ENCODE measurements at places on chromosomes 13 and 19.
A peak's percentile ranks its signal among the peaks of the same experiment; 100 is the strongest.

DNA sequence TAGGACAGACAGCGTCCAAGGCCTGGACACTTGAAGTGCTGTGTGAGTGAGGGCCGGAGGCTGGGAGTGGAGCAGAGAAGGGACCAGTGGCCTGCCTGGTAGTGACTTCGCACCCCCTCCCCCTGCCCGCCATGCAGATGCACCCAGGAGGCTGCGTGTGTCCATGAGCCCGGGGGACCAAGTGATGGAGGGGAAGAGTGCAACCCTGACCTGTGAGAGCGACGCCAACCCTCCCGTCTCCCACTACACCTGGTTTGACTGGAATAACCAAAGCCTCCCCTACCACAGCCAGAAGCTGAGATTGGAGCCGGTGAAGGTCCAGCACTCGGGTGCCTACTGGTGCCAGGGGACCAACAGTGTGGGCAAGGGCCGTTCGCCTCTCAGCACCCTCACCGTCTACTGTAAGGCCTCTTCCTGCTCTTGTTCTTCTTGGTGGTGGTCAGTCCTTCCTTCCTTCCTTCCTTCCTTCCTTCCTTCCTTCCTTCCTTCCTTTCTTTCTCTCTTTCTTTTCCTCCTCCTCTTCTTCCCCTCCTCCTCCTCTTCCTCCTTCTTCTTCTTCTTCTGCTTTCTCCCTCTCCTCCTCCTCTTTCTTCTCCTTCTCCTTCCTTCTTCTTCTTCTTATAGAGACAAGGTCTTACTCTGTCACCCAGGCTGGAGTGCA lies 6.0 kb upstream of the FFAR1 start:
- no peak for DNase-seq

GRCh38 chr19:42330241-42330711 lies 4.8 kb downstream of the MEGF8 start:
- DNase-seq: no peak

GRCh38 chr13:63124863-63125262 lies 1709.2 kb upstream of the PCDH20 start:
- DNase-seq: no peak

DNA sequence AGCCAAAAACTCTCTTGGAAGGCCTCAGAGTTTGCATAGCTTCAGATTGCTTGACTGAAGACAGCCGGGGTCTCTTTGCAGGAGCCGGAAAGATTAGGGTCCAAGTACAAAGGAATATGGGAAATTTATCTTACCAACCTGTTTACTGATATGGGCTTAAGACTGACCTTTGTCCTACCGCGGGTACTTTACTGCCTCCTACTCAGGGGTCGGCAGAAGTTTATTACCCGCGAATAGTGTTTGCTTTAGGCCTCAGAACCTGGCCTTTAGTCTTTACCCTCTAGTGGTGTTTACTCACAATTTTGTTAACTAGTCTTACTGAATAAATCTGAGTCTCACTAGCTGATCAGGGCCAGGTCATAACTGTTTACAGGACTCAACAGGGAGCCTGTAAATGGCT lies 765.4 kb upstream of the SPRY2 start:
- no peak for DNase-seq

GRCh38 chr13:64397701-64398100 lies 2832.4 kb downstream of the PCDH9 start:
- DNase-seq: no peak

DNA sequence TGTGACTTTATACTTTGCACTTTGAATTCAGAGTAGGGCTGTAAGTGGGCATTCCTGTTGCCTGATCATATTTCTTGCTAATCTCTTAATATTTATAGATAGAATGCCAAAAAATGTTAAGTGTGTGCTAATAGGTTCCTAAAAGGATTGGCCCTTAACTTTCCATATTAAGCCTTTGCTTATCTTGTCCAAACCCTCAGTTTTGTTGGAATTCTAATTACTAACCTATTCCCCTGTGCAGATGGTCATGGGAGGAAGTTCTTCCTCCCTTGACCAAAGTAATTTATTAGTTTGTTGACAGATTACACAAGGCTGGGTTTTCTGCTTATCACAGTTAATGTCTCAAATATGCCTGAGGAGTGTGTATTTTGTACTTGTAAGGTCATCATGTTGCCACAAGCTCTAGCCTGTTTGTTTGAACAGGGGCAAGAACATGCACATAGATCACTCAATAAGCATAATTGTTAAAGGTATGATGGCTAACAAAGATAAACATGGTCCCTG lies 541.1 kb upstream of the SPRY2 start:
- DNase-seq: no peak

GRCh38 chr19:695352-695949 lies at the start of gene PRSS57:
TSS of gene PRSS57 (minus strand) at chr19:695452. CDS start at chr19:695430, 22 bp downstream.
- no peak for DNase-seq

- no peak for DNase-seq
Observed at GRCh38 chr19:29492769-29493168, 33.0 kb upstream of the VSTM2B start.

DNA sequence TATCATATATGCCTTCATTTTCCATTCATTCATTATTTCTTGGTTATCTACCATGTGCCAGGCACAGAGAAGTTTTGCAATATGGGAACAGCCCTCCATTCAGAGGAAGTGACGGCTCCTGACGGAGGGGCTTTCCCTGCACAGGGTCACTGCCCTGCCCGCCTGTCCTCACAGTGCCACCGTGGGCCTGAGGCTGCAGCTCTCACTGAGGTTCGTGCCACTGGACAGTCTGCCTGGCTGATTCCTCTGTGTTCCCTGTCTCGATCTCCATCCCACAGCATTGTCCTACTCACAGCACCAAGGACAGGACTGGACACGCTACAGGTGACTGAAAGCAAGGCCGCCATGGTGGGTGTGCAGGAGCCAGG lies 92.7 kb downstream of the TSHZ3 start:
- DNase-seq: no peak

DNA sequence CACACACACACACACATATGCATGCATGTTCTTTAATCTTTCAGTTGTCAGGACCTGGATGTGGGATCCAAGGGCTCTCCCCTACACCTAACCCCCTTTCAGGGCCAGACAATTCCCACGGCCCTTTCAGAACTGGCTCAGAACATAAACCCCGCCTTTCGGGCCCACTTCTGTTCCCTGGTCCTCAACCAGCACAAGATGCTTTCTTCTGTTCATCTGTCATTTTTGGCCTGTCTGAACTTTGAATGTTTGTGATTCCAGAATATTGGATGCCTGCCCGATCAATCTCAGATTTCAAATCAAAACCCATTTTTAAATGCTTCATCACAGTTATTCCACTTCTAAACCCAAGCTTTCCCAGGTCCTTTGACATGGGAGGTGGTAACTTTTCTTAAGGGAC lies 167.3 kb downstream of the USP12 start:
- no peak for DNase-seq

GRCh38 chr19:36043952-36044351 lies 10.1 kb downstream of the THAP8 start:
- DNase-seq: no peak

GRCh38 chr19:36139473-36140303 lies at the start of gene CAPNS1:
TSS of gene CAPNS1 (plus strand) at chr19:36140066. CDS start at chr19:36141012, 946 bp downstream.
- peak; percentile 97 for DNase-seq

DNA sequence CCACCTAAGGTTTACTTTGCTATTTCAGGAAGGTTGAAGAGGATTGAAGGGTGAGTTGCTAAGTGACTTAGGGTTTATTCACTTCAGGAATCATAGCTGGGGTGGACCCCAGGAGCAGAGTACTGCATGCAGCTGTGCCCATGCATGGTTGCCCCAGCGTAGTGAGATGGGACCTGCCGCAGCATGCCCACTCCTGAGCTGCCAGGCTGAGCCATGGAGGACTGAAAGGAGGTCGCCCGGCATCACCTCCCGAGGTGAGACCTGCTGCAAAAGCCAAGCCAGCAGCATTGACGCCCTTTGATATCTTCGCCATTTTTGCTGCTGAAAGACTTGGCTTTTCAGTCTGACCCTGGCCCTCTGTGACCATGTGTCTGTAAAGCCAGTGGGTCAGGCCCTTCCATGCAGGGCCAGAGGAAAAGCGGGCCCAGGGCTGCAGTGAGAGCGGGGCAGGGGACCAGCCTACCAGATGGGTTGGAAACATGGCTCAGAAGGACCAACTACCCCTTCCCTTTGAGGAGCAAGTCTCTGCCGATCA lies 9.9 kb downstream of the POP4 start:
- DNase-seq: no peak

DNA sequence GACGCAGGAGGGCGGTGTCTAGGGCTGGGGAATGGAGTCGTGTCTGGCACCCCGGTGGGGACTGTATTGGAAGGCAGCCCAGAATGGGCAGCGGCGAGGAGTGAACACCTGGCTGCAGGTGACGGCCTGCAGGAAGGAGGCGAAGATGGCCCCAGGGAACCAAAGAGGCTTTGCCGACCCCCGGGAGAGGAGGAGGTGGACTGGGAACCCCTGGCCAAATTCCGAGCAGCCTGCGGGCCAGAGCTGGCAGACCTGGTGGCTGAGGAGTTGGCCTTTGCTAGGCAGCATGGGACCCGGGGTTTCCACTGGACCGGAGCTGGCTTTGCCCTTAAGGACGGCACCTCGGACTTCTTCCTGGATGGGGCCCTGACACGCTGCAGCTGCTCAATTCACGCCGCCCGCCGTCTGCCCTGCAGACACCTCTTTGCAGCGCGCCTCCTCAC lies 25.9 kb downstream of the ZSWIM9 start:
- DNase-seq: no peak

DNA sequence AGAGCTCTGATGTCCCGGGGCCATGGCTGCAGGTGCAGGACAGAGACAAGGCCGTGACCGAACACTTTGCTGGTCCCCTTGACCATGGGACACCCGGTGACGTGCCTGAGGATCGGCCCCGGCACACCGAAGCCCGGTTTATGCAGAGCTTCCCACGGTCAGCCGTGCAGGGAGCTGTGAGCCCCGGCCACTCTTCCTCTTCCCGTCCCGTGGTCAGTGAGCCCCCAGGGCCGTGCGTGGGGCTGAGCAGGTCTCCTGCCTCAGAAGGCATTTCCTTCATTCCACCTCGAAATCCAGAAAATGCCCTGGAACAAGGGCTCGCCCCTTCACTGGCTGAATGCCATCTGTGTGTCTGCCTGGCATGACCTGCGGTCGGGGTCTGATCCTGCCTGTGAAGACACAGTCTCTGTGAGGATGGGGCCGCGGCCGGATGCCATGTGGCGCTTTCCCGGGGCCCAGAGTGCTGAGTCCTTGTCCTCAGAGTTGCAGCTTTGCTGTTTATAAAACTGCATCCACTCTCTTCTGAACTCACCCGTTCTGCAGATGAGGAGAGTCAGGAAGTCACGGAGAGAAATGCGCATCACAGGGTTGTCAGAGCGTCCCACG lies 16.9 kb downstream of the MCF2L start:
- no peak for DNase-seq

DNA sequence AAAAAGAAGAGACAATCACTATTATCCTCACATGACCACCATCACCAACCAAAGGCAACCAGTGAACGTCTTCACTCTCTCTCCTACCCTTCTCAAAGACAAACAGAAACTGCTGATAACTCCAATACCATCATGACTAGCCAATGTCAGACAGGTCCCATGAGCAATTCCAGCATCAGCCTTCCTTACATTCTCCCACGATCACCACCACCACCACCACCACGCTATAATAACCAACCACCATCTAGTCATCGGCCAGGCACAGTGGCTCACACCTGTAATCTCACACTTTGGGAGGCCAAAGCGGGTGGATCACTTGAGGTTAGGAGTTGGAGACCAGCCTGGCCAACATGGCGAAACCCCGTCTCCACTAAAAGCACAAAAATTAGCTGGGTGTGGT lies 3.9 kb downstream of the MYO1F start:
- DNase-seq: no peak

DNA sequence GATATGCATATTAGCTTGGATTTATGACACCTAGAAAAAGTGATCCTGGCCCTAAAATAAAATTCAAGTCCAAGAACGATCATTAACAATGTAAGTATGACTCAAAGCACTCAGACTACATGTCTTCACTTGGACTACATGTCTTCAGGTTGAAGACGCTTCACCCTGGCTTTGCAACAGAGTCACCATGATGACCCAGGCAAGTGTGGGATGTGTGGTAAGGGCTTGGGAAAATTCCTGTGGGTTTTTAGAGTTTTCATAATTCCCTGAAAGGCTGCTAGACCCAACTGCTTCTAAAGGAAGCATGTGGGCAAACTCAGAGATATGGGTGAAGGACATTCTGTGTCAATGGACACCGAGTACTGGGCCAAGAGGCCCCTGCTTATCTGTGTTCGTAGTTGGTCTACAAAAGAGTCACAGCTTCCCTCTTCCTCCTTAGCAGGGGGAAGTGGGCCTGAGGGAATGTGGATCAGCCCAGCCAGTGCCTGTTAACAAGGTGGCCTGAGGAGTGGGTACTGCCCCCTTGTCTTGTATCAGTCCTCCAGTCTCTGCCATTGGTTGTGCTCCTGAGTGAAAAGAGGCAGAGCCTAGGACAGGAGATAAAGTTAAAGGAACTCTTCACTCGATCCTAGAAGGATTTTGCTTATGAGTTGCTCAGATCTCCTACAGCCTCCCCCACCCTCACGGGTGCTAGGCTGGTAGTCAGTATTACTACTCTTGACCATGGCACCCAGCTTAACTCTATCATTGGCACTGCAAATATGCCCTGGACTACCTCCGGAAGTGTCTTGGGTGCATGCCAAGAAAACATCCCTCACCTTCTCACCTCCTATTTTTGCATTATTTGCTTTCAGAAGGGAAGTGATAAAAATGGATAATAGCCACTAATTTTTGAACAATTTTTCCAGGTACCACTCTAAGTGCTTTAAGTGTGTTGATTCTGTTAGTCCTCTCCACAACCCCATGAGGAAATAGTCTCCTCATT lies 406.3 kb downstream of the COG6 start:
- DNase-seq: no peak

- DNase-seq: no peak
Observed at GRCh38 chr13:33644581-33645543, 173.1 kb upstream of the RFC3 start.

GRCh38 chr13:22336460-22336859 lies 665.6 kb downstream of the FGF9 start:
- no peak for DNase-seq

GRCh38 chr19:46722004-46722380 lies 5.1 kb upstream of the PRKD2 start:
- no peak for DNase-seq

- no peak for DNase-seq
Observed at GRCh38 chr13:89322466-89322865, 1651.3 kb downstream of the SLITRK5 start.

DNA sequence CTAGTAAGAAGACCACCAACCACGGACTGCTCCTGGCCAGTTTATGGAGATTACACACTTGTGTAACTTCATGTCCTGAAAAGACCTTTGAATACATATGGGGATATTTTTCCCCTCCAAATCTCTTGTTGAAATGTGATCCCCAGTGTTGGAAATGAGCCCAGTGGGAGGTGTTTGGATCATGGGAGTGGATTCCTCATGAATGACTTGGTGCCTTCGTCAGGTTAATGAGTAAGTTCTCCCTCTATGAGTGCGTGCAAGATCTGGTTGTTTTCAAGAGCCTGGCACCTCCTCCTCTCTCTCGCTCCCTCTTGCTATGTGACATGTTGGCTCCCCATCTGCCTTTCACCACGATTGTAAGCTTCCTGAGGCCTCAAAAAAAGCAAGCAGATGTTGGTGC lies 769.0 kb upstream of the SLITRK1 start:
- no peak for DNase-seq

GRCh38 chr19:3656073-3656746 lies 29.6 kb upstream of the CACTIN start:
- DNase-seq: no peak

- no peak for DNase-seq
Observed at GRCh38 chr19:46720503-46721239, 3.8 kb upstream of the PRKD2 start.

- no peak for DNase-seq
Observed at GRCh38 chr13:42348576-42348975, 76.6 kb downstream of the AKAP11 start.
